Nasal cavity respiratory epithelium epithelial cell of viscerocranial mucosa (primary cell): ENCODE measurements at places on chromosomes 4 and X. TPM values are rescaled to one million over a fixed set of nuclear protein-coding genes. Genes with fewer than 3 reads are reported as not detected.

The H2BW2 gene
- total RNA-seq = not detected in 2 replicates

The SULT1B1 gene
- total RNA-seq = under 0.01 and 0.28 TPM in 2 replicates

The XAGE2 gene
- total RNA-seq = not detected in 2 replicates

The ADH1A gene
- not detected in 2 replicates for total RNA-seq

The SLC10A4 gene
- total RNA-seq = not detected in 2 replicates

The SCD5 gene
- total RNA-seq = 7.5 and 47.6 TPM in 2 replicates

The POU3F4 gene
- total RNA-seq = not detected in 2 replicates

The CHST7 gene
- total RNA-seq = 2.1 and 4.1 TPM in 2 replicates

The ELK1 gene
- 13.0 and 19.6 TPM in 2 replicates for total RNA-seq

The ZNF630 gene
- total RNA-seq = 1.4 and 3.6 TPM in 2 replicates

The NKX3-2 gene
- total RNA-seq = under 0.01 TPM in 1 of 2 replicates, not detected in the other

The AWAT2 gene
- not detected in 2 replicates for total RNA-seq

The SPON2 gene
- 3.1 and 16.9 TPM in 2 replicates for total RNA-seq

The TMEM35A gene
- 0.14 TPM in 1 of 2 replicates, not detected in the other for total RNA-seq

The SEC24B gene
- 13.0 and 28.8 TPM in 2 replicates for total RNA-seq

The RASL11B gene
- total RNA-seq = 1.7 and 2.6 TPM in 2 replicates

The PFKFB1 gene
- total RNA-seq = under 0.01 and 0.21 TPM in 2 replicates

The NRK gene
- under 0.01 TPM in 1 of 2 replicates, not detected in the other for total RNA-seq

The GUF1 gene
- total RNA-seq = 27.0 and 31.0 TPM in 2 replicates

The ADGRG2 gene
- under 0.01 and 0.07 TPM in 2 replicates for total RNA-seq

The CXCL5 gene
- 1.6 and 2.1 TPM in 2 replicates for total RNA-seq

The TMEM31 gene
- not detected in 2 replicates for total RNA-seq
